Activated CD4-positive, alpha-beta T cell treated with anti-CD3 and anti-CD28 coated beads, Interleukin-2, Interleukin-4, amounts not matched to agents 100 ng/mL and 50 ng/mL, durations not matched to agents 16 hours and 8 hours (primary cell): ENCODE measurements at places on chromosomes 2 and 18.

- no peak for DNase-seq
Measured at GRCh38 chr2:64950226-64951160, 38.7 kb upstream of the SLC1A4 start.

- DNase-seq: no peak
Measured at GRCh38 chr2:37692711-37693110, 21.3 kb upstream of the CDC42EP3 start.

DNA sequence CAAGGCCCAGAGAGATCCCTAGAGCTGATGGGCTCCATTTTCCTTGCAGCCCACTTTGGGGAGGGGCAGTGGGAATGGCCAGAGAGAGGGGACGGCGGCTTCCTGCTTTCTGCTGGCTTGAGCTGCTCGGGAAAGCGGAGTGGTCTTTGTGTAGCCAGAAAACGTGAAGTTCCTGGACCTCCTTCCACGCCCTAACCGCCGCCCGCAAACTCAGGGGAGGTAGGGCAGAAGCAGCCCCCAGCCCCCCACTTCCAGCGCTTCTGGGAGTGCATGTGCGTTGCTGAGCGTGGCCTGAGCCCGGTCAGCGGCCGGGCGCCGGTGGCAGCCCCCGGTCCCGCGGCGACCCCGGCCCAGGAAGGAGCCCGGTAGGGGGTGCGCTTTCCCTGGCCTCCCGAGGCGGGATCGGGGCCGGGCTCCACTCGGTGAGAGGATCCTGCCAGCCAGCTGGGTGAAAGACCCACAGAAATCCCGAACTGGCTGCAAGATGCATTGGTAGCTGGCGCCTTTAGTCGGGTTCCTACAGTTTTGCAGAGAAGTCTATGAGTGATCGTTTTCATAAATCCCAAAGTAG, 25.3 kb upstream of the BOD1L2 start:
- DNase-seq: no peak

DNA sequence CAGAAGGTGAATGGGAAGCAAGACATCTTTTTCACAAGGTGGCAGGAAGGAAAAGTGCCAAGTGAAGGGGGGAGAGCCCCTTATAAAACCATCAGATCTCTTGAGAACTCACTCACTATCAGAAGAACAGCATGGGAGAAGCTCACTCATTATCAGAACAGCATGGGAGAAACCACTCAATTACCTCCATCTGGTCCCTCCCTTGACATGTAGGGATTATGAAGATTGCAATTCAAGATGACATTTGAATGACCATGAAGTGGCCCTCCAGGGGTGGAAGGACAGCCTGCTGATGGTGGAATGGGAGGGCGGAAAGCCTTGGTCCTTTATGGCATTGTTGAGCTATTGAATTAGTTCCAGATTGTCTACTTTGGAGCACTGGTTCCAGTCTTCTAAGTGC, 413.0 kb upstream of the MEX3C start:
- no peak for DNase-seq

DNA sequence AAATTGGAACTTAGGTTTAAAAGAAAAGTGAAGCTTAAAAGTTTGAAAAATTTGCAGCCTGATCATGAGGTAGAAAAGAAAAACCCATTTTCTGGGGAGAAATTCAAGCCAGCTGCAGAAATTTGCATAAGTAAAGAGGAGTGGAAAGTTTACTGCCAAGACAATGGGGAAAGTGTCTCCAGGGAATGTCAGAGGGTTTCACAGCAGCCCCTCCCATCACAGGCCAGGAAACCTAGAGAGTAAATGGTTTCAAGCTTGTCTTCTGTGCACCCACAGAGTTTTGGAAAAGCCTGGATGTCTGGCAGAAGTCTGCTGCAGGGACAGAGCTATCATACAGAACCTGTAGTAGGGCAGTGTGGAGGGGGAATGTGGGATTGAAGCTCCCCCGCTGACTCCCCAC, 254.0 kb upstream of the FSIP2 start:
- no peak for DNase-seq

DNA sequence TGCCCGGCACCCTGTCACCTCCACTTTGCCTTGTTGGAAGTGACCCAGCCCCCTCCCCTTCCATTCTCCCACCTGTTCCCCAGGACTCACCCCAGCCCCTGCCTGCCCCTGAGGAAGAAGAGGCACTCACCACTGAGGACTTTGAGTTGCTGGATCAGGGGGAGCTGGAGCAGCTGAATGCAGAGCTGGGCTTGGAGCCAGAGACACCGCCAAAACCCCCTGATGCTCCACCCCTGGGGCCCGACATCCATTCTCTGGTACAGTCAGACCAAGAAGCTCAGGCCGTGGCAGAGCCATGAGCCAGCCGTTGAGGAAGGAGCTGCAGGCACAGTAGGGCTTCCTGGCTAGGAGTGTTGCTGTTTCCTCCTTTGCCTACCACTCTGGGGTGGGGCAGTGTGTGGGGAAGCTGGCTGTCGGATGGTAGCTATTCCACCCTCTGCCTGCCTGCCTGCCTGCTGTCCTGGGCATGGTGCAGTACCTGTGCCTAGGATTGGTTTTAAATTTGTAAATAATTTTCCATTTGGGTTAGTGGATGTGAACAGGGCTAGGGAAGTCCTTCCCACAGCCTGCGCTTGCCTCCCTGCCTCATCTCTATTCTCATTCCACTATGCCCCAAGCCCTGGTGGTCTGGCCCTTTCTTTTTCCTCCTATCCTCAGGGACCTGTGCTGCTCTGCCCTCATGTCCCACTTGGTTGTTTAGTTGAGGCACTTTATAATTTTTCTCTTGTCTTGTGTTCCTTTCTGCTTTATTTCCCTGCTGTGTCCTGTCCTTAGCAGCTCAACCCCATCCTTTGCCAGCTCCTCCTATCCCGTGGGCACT, 4.5 kb downstream of the RETREG2 start:
- DNase-seq: no peak

GRCh38 chr2:186962085-186962747, 113.2 kb upstream of the ZSWIM2 start:
- no peak for DNase-seq
